Ammon's horn (tissue), 1 donor: ENCODE measurements at places on chromosomes 6 and 20.

GRCh38 chr20:23641936-23642751 lies 4.4 kb upstream of the CST3 start:
- peak; percentile 47 for DNase-seq

DNA sequence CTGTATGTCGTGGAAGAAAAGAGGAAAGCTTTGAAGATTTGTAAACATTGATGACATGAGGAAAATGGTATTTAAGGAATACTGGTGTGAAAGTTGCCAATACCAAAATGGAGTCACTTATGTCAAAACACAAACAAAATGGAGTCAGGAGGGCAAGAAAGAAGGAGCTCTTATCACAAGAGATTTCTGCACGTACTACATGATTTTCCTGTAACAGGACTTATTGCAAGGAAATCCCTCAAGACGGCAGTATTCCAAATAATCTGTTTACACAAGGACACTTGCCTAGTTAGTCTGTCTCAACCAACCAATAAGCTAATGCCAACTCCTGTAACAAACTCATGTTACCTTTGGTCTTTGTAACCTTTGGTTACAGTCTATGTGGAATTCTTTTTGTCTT lies 29.8 kb downstream of the SLC2A12 start:
- DNase-seq, result no peak

GRCh38 chr6:47231151-47231550 lies 78.6 kb downstream of the TNFRSF21 start:
- no peak for DNase-seq

- DNase-seq, result no peak
Observed at GRCh38 chr6:141056945-141057625, 1075.6 kb upstream of the GJE1 start.

DNA sequence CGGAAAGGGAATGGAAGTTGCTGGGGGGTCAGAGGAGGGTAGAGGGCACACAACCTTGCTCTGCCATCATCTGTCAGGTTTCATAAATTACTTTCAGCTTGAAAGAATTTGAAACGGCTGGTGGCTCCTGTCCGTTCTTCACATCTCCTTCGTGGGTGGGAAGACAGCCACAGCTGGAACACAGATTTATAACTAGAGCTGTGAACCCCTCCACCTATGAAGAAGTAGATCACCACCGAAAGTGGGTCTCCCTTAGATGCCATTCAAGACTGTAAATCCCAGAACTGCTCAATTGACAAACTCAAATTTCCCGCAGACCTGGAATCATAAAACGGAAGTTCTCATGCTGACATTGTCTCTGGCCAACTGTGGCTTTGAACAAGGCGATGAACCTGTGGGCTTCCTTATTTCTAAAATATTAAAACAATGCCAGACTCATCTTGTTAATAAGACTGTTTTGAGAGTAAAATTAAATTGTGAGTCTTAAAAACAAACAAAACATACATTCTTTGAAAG lies 65.3 kb downstream of the BTBD3 start:
- no peak for DNase-seq

GRCh38 chr6:155880900-155881299 lies 425.3 kb upstream of the NOX3 start:
- DNase-seq, result no peak

DNA sequence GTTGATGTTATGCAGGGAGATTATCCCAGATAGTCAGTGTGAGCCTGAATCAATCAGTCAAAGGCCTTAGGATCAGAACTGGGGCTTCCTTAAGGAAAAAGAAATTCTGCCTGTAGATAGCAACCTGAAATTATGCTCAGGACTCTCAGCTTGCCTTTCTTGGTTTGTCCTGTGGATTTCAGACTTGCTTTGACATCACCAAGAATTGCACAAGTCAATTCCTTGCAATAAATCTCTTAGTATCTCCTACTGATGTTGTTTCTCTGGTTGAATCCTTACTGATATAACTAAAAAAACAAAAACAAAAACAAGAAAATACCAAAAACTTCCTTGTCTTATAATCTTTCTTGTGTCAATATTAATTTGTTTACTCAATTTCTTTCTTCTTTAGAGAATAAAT lies 258.9 kb upstream of the TCF21 start:
- no peak for DNase-seq

- DNase-seq, result no peak
Observed at GRCh38 chr6:53925891-53926290, 131.1 kb downstream of the LRRC1 start.

DNA sequence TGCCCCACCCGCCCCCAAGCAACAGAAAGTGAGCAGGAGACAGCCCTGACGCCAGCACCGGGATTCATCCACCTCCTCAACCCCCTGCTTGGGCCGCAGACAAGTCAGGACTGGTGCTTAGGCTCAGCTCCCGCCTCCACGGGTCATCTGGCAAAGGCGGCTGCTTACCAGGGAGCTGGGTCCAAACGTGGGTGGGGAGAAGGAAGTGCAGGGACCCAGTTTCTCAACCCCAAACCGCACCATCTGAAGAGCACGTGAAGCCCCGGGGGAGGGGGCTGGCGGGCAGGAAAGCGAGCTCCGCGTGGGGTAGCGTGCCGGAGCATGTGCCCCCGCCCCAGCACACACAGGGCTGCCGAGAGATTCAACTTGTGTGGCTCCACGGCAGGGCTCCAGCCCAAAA lies 87.2 kb downstream of the BMP7 start:
- DNase-seq, result peak; percentile 34

GRCh38 chr20:56431471-56431870 lies 19.4 kb downstream of the CASS4 start:
- no peak for DNase-seq

DNA sequence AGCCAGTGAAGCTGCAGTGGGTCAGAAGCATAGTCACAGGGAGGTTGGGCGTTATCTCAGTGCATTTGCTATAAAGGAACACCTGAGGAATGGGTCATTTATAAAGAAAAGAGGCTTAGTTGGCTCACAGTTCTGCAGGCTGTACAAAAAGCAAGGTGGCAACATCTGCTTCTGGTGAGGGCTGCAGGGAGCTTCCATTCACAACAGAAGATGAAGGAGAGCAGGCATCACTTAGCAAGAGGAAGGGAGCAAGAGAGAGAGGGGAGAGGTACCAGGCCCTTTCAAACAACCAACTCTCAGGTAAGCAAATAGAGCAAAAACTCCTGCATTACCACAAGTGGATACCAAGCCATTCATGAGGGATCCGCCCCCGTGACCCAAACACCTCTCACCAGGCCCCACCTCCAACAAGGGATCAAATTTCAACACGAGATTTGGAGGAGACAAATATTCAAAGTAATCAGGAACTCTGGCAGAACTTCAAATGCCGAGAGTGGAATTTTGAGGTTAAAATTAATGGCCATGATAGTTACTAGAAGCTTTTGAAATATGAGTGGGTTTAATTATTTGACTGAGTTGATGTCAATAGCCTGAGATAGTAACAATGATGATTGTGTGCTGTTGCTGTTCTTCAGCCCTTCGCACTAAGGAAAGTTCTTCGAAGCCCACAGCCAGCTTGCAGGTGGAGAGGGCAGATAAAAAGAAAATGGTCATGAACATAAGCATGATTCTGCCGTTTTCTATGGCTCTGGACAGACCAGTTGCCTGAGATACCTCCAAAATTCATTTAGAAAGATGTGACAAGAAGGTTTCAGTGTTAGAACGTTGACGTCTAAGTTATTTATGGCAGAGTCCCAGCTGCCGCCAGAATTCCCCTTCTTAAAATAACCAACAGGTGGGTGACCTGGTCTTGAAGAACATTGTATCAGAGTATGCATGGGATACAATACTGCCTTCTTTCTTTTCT lies 55.3 kb upstream of the ADTRP start:
- DNase-seq, result no peak

DNA sequence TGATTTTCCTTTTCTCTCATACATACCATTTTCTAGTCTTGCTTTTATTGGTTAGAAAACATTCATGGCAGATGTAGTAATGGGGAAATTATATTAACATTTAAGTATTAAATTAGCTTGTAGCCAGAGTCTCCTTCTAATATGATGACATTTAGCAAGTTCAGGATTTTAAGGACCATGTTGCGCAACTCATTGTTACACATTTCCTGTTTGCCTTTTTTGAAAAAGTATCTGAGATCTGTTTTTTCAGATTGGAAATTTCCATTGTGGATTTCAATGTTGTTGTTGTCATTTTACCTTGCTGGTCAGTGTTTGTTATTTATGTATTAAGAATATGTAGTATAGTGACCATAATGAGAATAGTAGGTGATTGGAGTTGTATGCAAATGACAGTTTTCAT lies 38.7 kb downstream of the CDKAL1 start:
- DNase-seq, result no peak

GRCh38 chr20:62959101-62959971 lies 6.8 kb downstream of the SLC17A9 start:
- DNase-seq, result no peak

DNA sequence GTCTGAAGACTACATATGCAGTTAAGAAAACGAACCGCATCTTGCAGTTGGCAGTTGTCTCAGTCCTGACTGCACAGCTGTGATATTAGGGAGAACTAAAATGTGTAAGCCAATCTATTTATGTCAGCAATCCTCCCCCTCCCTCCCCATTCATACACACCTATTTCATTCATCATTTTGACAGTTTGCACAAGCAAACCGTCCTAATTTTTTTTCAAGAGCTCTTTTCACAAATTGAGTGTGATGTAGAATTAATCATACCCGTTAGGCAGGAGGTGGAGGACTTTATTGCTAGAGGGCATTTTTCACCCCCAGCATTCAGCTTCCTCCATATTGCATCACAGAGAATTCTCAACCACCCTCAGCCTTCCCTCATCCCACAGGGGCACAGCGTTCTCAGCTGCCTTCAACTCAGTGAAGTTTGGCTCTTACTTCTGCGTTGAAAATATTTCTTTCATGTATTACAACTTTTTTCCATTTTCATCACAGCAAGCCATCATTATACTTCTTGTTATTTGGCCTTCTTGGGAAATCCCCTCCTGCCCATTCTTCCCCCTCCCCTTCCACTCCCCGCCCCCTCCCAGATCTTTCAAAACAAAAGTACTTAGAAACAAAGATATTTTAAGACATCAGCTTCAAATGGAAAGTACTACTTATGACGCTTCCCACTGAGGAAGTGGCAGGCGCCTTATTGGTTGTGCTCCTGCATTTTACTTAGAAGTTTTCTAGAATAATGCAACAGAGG lies 37.5 kb downstream of the NOX3 start:
- DNase-seq, result peak; percentile 40

GRCh38 chr6:39617026-39617425 lies 108.2 kb downstream of the KIF6 start:
- DNase-seq, result no peak

- DNase-seq, result no peak
Observed at GRCh38 chr6:133033263-133033662, 207.9 kb upstream of the EYA4 start.

- DNase-seq, result peak; percentile 91
Observed at GRCh38 chr6:170265655-170266054, 25.2 kb downstream of the DLL1 start.

DNA sequence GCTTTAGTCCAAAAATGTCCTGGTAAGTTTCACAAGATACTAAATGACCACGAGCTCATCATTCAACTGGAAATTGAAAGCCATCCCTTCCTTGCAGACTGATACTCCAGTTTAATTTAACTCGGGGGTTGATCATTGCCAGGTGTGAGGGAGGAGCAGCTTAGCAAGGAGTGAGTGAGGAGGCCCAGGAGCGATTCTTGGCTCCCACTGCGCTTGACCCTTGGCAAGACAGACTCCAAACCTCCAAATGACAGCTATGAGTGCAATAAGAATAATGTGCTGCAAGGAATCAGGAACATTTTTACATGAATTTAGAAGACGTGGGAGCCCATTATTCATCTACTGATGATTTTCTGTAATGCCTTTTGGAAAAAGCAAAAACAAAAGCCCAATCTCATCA lies 64.9 kb downstream of the LAMA4 start:
- DNase-seq, result no peak

DNA sequence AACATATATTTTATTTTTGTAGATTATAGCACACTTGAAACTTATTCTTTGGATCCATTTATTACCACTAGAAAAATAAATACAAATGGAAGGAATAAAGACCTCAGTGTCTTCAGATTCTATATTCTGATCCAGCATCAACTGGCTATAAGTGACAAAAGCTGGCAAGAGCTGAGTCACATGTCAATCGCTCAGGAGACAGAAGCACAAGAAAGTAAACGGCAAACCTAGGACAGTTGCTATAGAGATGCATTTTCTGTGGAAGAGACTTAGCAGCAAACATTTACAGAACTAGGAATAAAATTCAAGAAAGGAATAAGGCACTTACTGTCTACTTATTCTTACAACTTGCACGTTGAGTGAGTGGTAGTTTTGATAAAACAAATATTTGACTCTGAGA lies 230.4 kb downstream of the CLVS2 start:
- no peak for DNase-seq

GRCh38 chr6:56959938-56960337 lies 5.0 kb downstream of the BEND6 start:
- DNase-seq, result no peak

DNA sequence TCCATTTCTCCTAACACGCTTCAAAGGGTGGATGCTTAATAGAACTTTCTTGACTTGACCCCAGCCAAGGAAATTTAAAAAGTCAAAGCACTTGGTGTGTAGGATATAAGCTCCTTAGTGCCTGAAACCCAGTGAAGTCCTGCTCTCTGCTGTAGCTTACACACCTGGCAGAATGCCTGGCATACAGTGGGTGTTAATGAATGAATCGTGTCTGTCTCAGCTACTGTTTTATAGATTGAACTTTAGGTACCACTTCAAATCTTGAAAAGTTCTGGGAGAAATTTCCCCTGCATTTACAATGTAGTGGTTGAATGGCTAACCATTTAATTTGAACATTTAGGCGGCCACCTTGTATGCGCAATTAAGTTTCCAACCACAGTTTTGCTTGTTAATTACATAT lies 70.5 kb upstream of the ZNF217 start:
- DNase-seq, result no peak

DNA sequence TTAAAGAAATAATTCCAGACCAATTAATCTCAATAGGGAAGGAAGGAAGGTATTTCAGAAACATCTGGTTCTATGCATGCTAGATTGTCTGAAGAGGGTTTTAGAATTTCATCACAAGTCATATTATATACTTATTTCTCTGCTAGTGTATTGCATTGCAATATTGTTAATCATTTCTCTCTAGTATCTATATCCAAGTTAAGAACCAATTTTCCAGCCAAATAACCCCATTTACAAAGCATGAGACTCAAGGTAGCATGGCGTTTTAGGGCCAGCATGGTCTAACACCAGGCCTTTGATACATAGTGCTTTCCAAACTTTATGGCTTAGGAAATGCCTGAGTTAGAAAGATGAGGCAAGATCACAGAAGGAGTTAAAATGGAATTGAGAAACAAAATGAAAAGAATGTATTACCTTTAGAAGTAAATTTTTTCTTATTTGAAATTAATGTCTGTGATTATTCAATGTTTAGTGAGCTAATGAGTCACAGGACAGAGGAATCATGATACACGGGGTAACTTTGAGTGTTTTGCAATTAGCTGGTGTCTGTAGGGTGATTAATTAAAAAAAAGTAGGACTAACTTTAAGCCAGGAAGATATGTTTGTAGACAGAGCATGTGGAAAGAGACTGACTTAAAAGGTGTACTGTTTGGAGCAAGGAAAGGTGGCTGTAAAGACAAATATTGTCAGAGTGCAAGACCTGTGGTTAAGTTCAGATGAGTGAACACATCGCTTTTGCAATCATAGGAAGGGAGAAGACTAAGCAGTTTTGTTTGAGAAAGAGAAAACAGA lies 1006.2 kb upstream of the CITED2 start:
- DNase-seq, result no peak
